ENCODE measurements at places on chromosomes 16 and 17.
A peak's percentile ranks its signal among the peaks of the same experiment; 100 is the strongest.

- no peak for DNase-seq
These were observed 90.9 kb downstream of the SPAG9 start for GRCh38 chr17:51029568-51030463.

- DNase-seq, result no peak
These were observed 2.0 kb downstream of the RNF40 start for GRCh38 chr16:30764086-30764485.

DNA sequence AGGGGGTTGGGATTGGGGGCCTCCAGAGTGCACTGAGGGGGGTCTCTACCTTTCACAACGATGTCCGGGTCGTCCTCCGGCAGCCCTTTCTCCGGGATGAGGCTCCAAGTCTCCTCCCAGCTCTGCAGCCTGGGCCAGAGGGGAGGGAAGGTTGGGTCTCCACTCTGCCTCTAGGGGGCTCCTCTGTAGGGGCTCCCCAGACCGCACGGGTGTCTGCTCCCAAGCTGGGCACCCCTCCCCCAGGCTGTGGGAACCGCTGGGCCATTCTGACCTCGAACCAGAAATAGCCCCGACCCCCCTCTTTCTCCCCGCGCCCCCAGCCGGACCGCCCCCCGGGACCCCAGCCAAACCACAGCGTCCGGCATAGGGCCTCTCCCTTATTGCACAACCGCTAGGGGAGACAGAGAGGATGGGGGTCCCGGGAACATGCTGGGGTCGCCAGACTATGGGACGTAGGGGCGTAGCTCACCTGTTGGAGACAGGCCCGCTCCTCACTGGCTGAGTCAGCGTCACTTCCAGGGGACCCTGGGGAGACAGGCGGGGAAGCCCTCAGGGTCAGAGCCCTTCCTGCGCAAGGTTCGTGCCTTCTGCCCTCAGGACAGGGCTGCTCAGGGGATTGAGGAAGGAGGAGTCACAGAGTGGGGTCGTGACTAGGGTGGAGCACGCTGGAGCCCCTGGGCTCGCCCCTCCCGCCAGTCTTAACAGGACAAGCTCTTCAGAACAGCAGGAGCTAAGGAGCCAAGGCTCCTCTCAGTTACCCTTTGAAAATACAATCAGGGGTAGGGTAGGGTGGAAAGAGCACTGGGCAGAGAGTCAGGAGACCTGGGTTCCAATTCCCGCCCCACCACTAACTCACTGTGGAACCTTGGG, 2.7 kb downstream of the PLEKHH3 start:
- DNase-seq, result peak; percentile 77

- DNase-seq, result no peak
These were observed 54.8 kb downstream of the NFAT5 start for GRCh38 chr16:69620573-69620972.

DNA sequence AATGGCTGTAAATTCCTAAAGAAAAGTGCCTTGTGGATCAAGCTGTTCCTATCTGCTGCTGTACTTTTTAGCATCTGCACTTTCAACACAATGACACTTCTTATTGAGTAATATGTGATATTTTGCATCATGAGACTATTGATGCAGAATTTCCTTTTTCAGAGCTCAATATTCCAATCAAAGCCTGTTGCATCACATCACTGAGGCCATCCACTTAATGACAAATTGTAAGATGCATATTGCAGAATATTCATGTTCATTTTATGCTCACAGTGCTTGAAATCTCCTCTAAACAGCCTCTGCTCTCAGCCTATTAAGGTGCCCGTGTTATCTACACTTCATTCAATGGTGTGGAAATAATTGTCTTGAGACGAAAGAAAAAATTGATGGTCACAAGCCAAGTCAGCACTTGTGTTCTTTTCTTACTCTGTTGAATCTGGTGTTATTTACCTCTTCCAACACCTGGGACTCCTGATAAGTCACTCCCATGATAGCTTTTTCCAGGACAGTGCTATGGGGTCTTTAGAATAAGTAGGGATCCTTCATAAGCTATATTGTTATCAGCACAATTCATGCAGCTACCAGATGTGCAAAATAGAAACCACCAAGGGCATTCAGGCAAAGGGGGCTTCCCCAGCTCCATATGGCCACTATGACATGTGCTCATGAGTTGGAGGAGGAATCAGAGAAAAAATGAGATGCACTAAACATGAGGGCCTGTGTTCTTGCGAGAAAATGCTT, 9.3 kb upstream of the SKAP1 start:
- DNase-seq, result no peak

DNA sequence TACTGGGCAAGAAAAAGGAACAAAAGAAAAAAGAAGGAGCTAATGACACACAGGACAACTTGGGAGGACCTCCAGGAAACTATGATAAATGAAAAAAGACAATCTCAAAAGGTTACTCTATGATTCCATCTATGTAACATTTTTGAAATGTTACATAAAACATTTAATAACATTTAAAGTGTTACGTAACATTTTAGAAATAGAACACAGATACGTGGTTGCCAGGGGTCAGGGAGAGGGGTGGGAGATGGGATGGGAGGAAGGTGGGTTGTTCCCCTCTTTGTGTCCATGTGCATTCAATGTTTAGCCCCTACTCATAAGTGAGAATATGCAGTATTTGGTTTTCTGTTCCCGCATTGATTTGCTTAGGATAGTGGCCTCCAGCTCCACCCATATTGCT, 116.6 kb downstream of the C16orf95 start:
- DNase-seq, result no peak

GRCh38 chr17:57597531-57598453, 147.3 kb downstream of the CCDC182 start:
- peak; percentile 60 for DNase-seq
